Neural cell (in vitro differentiated cells): ENCODE measurements at places on chromosomes 7 and 10. TPM values are rescaled to one million over a fixed set of nuclear protein-coding genes. Genes with fewer than 3 reads are reported as not detected.

The AKR1C2 gene
- 162 and 170 TPM in 2 replicates for polyA plus RNA-seq

The NRP1 gene
- 23.2 and 24.5 TPM in 2 replicates for polyA plus RNA-seq

The PRR15 gene
- polyA plus RNA-seq = not detected in 2 replicates

The ABCB4 gene
- not detected in 2 replicates for polyA plus RNA-seq

The PRF1 gene
- not detected in 2 replicates for polyA plus RNA-seq

The STARD3NL gene
- polyA plus RNA-seq = 233 and 240 TPM in 2 replicates

The WNT8B gene
- polyA plus RNA-seq = 0.37 TPM in 1 of 2 replicates, not detected in the other

The NPC1L1 gene
- 0.20 TPM in 1 of 2 replicates, not detected in the other for polyA plus RNA-seq

The CFAP70 gene
- 5.8 and 7.3 TPM in 2 replicates for polyA plus RNA-seq

The MMD2 gene
- polyA plus RNA-seq = 0.40 and 0.42 TPM in 2 replicates

The CNTNAP2 gene
- 275 and 276 TPM in 2 replicates for polyA plus RNA-seq

The FAM20C gene
- polyA plus RNA-seq = 22.7 and 29.7 TPM in 2 replicates

The RBP3 gene
- not detected in 2 replicates for polyA plus RNA-seq

The ENKUR gene
- 1.5 and 2.6 TPM in 2 replicates for polyA plus RNA-seq

The ZPBP gene
- not detected in 2 replicates for polyA plus RNA-seq

The ACBD5 gene
- 39.3 and 44.8 TPM in 2 replicates for polyA plus RNA-seq

The MMP21 gene
- polyA plus RNA-seq = not detected in 2 replicates

The NODAL gene
- 0.46 TPM in 1 of 2 replicates, not detected in the other for polyA plus RNA-seq

The KAZALD1 gene
- polyA plus RNA-seq = 1.2 and 1.6 TPM in 2 replicates

The MGAM2 gene
- 0.66 and 0.76 TPM in 2 replicates for polyA plus RNA-seq

The MBL2 gene
- not detected in 2 replicates for polyA plus RNA-seq

The APBB1IP gene
- not detected in 2 replicates for polyA plus RNA-seq

The MRLN gene
- polyA plus RNA-seq = not detected in 2 replicates

The ELMO1 gene
- polyA plus RNA-seq = 12.2 and 18.1 TPM in 2 replicates

The BHLHA15 gene
- not detected in 2 replicates for polyA plus RNA-seq

The CALML5 gene
- polyA plus RNA-seq = not detected in 2 replicates
